ENCODE measurements at places on chromosomes 12 and 14.
A peak's percentile ranks its signal among the peaks of the same experiment; 100 is the strongest.

- no peak for DNase-seq
Measured at GRCh38 chr12:105814283-105814682, 324.5 kb downstream of the NUAK1 start.

DNA sequence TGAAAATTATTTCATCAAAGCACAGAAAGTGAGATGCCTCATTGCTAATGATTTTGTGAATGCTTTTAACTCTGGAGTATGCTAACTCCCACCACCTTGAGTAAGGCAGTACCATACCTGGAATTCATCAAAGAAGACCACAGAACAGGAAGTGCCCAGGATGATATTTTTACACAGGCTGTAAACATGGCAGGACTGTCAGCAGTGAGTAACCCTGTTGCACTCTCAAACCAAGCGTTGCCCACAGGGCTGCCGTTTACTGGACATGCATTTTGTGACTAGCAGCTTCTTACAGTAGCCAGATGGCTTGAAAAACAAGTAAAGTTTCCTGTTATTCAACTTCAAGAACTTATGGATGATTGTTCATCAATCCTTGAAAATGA, 42.4 kb downstream of the RALGAPA1 start:
- no peak for DNase-seq

- peak; percentile 73 for DNase-seq
Measured at GRCh38 chr12:78863482-78864402, 832 bp upstream of the SYT1 start.

GRCh38 chr14:53190938-53191337, 37.8 kb upstream of the DDHD1 start:
- no peak for DNase-seq

- DNase-seq = peak; percentile 78
Measured at GRCh38 chr12:121858662-121859572, at the start of gene HPD. TSS of gene HPD (minus strand) at chr12:121858859. CDS start at chr12:121858823, 36 bp downstream.

DNA sequence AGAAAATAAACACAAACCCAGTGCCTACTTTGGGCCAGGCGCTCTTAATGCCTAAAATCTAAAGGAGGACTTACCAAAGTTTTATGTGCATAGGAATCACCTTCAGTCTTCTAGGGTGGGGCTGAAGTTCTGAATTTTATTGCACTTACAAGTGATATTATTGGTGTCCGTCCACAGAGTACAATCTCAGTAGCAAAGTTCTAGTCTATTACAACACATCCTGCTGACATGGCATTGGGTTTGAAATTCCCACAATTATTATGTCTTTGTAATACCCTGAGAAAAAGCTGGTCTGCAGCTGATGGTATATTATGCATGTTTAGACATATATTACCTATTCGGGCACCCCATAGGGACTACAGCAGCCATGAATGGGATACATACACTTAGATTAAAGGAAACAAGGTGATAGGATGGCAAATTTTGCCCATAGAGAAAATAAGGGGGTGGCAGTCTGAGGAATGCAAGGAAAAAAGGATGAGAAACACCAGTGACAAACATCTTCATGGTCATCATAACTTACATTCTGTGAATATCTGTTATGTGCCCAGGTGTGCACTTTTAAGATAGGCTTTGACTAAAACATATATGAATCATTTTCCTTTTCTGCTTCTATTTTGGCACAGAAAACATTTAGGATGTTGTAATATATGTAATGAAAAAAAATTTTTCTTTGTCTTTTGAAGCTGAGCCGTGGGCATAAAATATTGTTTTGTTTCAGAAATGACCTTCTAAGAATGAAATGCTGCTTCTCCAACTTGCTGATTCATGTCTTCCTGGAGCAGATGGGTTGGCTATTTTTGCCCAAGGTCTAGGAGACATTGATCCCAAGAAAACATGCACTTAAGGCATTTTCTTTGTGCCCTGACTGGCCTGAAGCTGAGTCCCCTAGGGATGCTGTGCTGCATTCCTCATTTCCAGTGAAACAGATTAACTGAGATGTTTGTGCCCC, 27.2 kb upstream of the ALG10 start:
- no peak for DNase-seq

DNA sequence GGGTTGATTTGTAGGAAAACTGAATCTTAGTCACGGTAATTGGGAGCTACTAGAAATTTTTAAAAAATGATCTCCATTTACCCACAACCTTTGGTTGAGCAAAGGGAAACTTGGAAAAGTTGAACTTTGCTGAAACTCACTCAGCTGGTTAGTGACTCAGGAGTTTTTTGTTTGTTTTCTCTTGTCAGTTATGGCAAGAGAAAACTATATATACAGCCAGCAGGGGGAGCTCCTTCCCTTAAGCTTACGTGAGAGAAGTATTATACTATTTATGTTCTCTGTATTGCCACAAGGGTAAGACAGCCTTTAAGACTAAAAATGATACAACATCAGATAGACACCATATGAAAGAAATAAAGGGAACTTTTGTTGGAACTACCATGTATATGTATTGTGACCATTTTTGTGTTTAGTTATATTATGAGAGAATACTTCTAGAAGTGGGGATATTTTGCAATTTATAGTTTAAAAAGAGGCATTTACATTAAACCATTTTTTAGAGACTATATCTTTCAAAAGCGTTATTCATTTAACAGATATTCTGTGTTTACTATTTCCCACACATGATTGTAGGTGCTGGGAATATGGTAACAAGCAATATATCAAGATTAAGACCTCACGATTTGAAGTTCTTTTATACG, 28.1 kb upstream of the TBC1D30 start:
- peak; percentile 93 for DNase-seq

DNA sequence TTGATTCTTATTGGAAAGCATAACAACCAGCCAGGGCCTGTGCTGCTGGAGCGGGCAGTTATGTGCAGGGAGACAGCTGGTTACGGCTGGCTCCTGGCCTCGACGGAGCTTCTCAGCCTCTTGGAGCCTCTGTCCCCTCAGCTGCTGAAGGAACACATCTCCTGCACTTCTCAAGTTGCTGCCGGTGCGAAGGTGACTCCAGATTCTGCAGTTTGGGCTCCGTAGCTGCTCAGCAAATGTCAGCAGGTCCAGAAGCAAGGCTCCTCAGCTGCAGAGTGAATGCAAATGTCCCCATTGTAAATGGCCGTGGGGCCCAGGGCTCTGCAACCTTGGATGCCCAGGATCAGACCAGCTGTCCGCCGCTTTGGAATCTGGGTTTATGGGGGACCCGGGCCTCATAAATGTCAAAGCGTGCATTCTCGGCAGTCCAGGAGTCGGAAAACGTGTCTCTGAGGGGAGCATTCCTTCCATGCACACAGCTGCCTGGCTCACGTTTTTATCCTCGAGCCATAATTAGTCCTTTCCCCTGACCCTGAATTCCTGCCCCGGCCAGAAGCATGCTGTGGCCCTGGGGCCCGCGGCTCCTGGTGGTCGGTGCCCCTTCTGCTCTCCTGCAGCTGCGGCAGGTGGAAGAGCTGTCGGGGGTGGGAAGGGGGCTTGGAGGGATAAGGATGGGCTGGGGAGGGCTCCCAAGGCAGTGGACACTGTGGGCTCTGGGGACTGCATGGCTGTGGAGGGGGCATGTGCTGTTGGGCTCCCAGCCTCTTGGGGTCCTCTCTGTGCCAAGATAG, 106.0 kb downstream of the KIF26A start:
- DNase-seq = no peak

- DNase-seq = no peak
Measured at GRCh38 chr12:62827042-62827441, 107.9 kb downstream of the PPM1H start.

GRCh38 chr14:103209506-103209905, 86.2 kb downstream of the TNFAIP2 start:
- no peak for DNase-seq

DNA sequence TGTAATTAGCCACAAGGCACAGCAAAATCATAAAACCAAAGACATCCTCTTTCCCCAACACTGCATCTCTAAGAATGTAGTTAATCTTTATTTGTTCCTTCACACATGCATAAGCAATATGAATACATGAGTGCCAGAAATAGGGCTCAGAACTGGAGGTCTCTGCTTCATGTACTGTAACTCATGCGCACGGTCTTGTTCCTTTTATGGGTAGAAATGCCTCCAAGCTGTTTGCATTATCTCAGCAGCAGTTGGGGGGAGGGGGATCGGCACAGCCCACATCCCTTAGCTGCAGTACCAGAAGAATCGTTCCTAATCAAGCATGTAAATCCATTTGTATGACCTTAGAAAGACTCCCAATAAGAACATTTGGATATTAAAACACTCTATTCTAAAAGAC, 20.0 kb downstream of the RHOJ start:
- DNase-seq = no peak

- no peak for DNase-seq
Measured at GRCh38 chr12:69509904-69510827, 40.0 kb downstream of the FRS2 start.

Data from astrocyte of the spinal cord (primary cell).